ENCODE measurements at places on chromosomes 7 and 10.

- H3K36me3 ChIP-seq = no peaks in the 10 kb centered on the region
- no peak overlapping the region for H3K4me3 ChIP-seq
- H3K27me3 ChIP-seq = no peaks in the 10 kb centered on the region
- DNase-seq = no peak
These were observed 75.8 kb upstream of the NRP1 start for GRCh38 chr10:33410096-33410859.

GRCh38 chr10:104259999-104260774 lies 5.5 kb downstream of the GSTO1 start:
- H3K4me1 ChIP-seq = peaks cover 14% of the 10 kb centered on the region
- H3K36me3 ChIP-seq = peaks cover 9% of the 10 kb centered on the region
- no peak for DNase-seq
- H3K27me3 ChIP-seq = no peaks in the 10 kb centered on the region

GRCh38 chr7:37108615-37109014 lies 340.0 kb downstream of the ELMO1 start:
- H3K4me3 ChIP-seq = no peak overlapping the region
- no peaks in the 10 kb centered on the region for H3K27me3 ChIP-seq
- no peaks in the 10 kb centered on the region for H3K36me3 ChIP-seq
- H3K4me1 ChIP-seq = peaks cover 18% of the 10 kb centered on the region
- no peak for DNase-seq

DNA sequence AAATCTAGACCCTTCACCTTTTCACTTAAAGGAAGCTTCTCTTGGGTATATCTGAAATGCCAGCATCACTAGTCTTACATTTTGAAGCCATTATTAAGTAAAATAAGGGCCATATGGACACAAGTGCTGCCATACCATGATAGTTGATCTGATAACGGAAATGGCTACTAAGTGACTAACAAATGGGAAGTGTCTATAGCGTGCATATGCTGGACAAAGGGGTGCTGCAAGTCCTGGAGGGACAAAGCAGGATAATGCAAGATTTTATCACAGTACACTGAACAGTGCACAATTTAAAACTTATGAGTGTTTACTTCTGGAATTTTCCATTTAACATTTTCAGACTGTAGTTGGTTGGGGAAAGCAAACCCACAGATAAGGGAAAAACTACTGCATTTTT lies 117.9 kb downstream of the ELMO1 start:
- H3K4me1 ChIP-seq = peaks cover 5% of the 10 kb centered on the region
- peaks cover 13% of the 10 kb centered on the region for H3K36me3 ChIP-seq
- H3K27ac ChIP-seq = no peak overlapping the region
- no peak overlapping the region for H3K4me3 ChIP-seq
- no peak for DNase-seq
- H3K27me3 ChIP-seq = no peaks in the 10 kb centered on the region

- no peaks in the 10 kb centered on the region for H3K36me3 ChIP-seq
- no peak for DNase-seq
- no peaks in the 10 kb centered on the region for H3K4me1 ChIP-seq
- H3K4me3 ChIP-seq = no peak overlapping the region
- H3K27ac ChIP-seq = no peak overlapping the region
These were observed 568.8 kb downstream of the HTR7 start for GRCh38 chr10:90289037-90289436.

GRCh38 chr7:150986099-150986512 lies 4.7 kb upstream of the NOS3 start:
- peaks cover 31% of the 10 kb centered on the region for H3K4me1 ChIP-seq
- no peak overlapping the region for H3K27ac ChIP-seq
- H3K4me3 ChIP-seq = peak overlapping the region; percentile 61
- DNase-seq = peak; percentile 78
- H3K36me3 ChIP-seq = no peaks in the 10 kb centered on the region

DNA sequence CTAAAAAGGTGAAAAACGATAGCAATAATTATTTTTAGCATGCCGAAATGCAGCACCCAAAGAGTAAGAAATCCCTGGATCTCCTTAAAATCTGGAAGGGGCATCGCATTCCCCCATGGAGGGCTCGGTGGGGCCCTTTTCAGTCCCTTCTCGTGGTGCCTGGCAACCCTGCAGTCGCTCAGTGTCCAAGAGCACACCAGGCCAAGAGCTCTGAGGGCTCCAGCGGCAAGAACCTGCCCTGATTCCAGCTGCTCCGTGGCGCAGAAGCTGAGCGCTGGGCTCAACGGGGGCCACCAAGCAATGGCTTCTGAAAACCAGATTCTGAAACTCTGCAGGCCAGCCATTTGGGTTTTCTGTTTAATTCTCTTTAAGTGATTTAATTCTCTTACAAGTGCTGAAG lies 131.2 kb downstream of the PRKAG2 start:
- no peak overlapping the region for H3K27ac ChIP-seq
- no peak overlapping the region for H3K4me3 ChIP-seq
- DNase-seq = no peak
- H3K36me3 ChIP-seq = no peaks in the 10 kb centered on the region
- no peaks in the 10 kb centered on the region for H3K27me3 ChIP-seq

GRCh38 chr7:127514499-127514898 lies 70.9 kb downstream of the GCC1 start:
- no peak overlapping the region for H3K4me3 ChIP-seq
- H3K36me3 ChIP-seq = no peaks in the 10 kb centered on the region
- H3K4me1 ChIP-seq = no peaks in the 10 kb centered on the region
- H3K27ac ChIP-seq = no peak overlapping the region
- DNase-seq = no peak

DNA sequence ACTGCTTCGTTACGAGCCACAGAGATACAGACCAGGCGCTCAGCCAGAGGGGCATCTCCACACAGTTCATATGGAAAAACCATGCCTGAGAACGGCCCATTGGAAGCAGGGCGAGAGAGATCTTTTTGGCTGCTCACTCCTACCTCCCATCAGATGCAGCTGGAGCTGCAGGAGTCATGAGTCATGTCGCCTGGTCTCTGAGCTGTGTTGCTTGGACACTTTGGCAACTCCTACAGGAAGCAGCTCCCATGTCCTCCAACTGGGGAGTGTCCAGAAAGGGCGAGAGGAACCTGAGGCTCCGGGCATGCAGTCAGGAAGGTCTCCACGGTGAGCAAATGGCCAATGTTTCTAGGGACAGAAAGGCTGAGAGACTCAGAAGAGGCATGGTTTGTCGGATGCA lies 24.9 kb downstream of the INSIG1 start:
- no peaks in the 10 kb centered on the region for H3K4me1 ChIP-seq
- H3K27me3 ChIP-seq = peaks cover 29% of the 10 kb centered on the region
- H3K36me3 ChIP-seq = no peaks in the 10 kb centered on the region
- no peak for DNase-seq
- no peak overlapping the region for H3K27ac ChIP-seq

- no peak overlapping the region for H3K4me3 ChIP-seq
- peaks cover 4% of the 10 kb centered on the region for H3K4me1 ChIP-seq
- DNase-seq = no peak
- H3K27ac ChIP-seq = no peak overlapping the region
- H3K27me3 ChIP-seq = peaks cover 61% of the 10 kb centered on the region
These were observed 66.9 kb downstream of the GOLGA7B start for GRCh38 chr10:97916586-97916985.

DNA sequence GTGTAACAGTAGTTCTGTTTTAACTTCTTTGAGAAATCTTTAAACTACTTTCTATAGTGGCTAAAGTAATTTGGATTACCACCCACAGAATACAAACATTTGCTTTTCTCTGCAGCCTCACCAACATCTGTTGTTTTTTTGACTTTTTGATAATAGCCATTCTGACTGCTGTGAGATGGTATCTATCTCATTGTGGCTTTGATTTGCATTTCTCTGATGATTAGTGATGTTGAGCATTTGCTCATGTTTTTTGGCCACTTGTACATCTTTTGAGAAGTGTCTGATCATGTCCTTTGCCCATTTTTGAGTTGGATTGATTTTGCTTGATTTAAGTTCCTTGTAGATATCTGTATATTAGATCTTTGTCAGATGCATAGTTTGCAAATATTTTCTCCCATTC lies 66.7 kb downstream of the RNF133 start:
- no peaks in the 10 kb centered on the region for H3K4me1 ChIP-seq
- no peak overlapping the region for H3K27ac ChIP-seq
- peaks cover 2% of the 10 kb centered on the region for H3K36me3 ChIP-seq
- no peak overlapping the region for H3K4me3 ChIP-seq
- H3K27me3 ChIP-seq = no peaks in the 10 kb centered on the region

DNA sequence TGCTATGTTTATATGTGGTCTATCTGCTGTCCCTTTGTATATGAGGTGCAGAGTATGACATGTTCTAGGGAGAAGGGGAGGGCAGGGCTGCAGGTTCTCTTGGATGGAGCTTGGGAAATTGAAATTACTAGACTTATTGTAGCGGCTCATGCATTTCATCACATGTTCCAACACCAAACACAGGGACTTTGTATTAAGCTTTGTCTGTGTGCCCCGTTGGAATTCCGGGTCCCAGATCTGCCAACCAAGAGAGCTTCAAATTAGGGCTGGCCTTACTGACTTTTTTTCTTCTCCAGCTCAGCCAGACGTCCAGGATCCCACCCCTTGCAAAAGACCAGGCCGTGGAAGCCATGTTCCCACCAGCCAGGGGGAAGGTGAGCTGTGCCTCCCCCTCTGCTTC lies 3.4 kb downstream of the ZNF789 start:
- H3K4me3 ChIP-seq = peak overlapping the region; percentile 64
- no peak for DNase-seq
- no peak overlapping the region for H3K27ac ChIP-seq
- H3K36me3 ChIP-seq = no peaks in the 10 kb centered on the region

DNA sequence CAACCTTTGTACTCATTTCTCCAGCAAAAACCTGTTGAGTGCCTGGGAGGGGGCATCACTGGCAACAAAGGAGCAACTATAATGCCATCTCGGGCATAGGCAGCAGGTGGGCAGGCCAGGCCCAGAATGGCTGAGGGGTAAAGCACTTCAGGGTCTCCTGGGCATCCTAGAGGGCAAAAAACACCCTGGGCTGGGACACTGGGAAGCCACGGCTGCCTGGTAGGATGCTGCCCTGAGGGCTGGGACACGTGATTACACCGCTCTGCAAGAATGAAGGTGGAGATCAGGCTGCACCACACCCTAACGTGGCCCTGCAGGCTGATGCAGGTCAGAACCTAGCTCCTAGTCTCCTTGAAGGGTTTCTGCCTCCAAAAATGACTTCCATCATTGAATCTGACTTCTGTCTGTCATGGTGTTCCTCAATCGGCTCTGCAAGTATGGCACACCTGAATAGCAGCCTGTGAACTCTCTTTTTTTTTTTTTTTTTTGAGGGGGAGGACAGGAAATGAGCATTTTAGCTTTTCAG lies 4.5 kb upstream of the TRAPPC14 start:
- H3K36me3 ChIP-seq = no peaks in the 10 kb centered on the region
- H3K27ac ChIP-seq = no peak overlapping the region
- peaks cover 24% of the 10 kb centered on the region for H3K4me1 ChIP-seq
- peak overlapping the region; percentile 63 for H3K4me3 ChIP-seq
- H3K27me3 ChIP-seq = peaks cover 22% of the 10 kb centered on the region

DNA sequence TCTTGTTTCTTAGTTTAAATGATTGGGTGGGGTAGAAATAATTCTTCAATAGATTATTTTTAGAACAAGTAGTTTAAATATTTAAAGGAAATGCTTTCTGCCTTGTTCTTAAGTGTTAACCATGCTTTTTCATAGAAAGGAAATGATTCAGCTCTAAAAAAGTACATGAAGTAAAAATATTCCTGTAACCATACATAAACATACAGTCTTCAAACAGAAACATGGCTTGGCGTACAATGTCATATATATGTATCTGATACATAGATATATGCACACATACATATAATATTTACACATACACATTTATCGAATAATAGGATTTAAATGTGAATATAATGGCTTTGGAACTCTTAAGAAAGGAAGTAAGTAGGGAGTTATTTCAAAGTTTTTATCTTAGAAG lies 84.4 kb downstream of the RUNDC3B start:
- H3K36me3 ChIP-seq = no peaks in the 10 kb centered on the region
- no peaks in the 10 kb centered on the region for H3K4me1 ChIP-seq
- H3K27me3 ChIP-seq = no peaks in the 10 kb centered on the region
- no peak for DNase-seq
- H3K27ac ChIP-seq = no peak overlapping the region
- H3K4me3 ChIP-seq = no peak overlapping the region

- DNase-seq = no peak
- H3K4me3 ChIP-seq = no peak overlapping the region
- H3K4me1 ChIP-seq = no peaks in the 10 kb centered on the region
- no peak overlapping the region for H3K27ac ChIP-seq
- H3K36me3 ChIP-seq = no peaks in the 10 kb centered on the region
- H3K27me3 ChIP-seq = no peaks in the 10 kb centered on the region
These were observed 154.6 kb downstream of the ZNF438 start for GRCh38 chr10:30877111-30877510.

DNA sequence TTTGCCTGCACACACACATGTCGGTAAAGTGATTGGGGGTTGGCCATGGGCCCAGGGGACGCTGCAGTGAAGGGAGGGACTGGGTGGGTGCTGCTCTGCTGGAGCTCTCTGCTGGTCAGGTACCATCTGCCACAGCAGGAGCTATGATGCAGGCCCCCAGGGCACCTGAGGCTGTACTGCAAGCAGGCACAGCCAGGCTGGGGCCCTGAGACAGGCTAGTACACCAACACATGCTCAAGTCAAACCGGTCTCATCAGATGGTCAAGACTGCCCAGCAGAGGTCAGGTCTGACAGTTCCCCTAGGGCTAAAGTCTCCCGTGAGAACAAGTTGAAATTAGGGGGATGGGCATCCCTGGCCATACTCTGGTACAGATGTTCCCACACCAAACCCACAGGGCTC lies 118.3 kb upstream of the THSD7A start:
- no peaks in the 10 kb centered on the region for H3K36me3 ChIP-seq
- no peak overlapping the region for H3K4me3 ChIP-seq
- H3K4me1 ChIP-seq = no peaks in the 10 kb centered on the region
- no peak for DNase-seq
- no peak overlapping the region for H3K27ac ChIP-seq

- no peaks in the 10 kb centered on the region for H3K27me3 ChIP-seq
- H3K36me3 ChIP-seq = no peaks in the 10 kb centered on the region
- no peak overlapping the region for H3K27ac ChIP-seq
These were observed 140.8 kb upstream of the PRR15 start for GRCh38 chr7:29422829-29423228.

DNA sequence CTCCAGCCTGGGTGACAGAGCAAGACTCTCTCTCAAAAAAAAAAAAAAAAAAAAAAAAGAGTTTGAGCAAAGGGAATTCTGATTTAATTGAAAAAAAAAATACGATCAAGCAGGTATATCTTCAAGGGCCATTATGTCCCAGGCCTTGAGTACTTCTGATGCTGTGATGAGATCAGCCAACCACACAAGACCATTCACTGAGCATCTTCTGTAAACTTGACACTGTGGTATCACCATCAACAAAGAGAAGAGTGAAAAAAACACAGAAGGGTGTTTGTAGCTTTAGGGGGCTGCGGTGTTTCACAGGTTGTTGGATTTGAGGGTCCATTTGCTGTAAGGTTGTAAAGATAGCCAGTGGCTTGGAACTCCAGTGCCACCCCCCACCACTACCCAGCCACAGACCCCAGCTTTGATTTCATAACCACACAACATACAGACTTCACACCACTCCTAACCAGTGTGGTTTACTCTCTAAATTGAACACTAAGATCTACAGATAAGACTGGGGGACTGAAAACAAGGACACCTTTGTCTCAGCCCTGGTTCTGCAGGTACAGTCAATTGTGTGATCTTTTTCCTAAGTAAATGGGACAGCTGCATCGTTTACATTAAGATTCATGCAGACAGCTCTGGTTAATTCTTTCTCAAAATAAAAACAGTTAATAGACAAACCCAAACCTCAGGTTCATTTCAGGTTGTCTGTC lies 66.4 kb downstream of the CDC123 start:
- H3K27ac ChIP-seq = no peak overlapping the region
- no peaks in the 10 kb centered on the region for H3K27me3 ChIP-seq
- DNase-seq = no peak
- peaks cover 7% of the 10 kb centered on the region for H3K4me1 ChIP-seq
- H3K36me3 ChIP-seq = no peaks in the 10 kb centered on the region
- no peak overlapping the region for H3K4me3 ChIP-seq
